Fibroblast of gingiva (primary cell): ENCODE measurements at places on chromosomes 6 and 20.

- DNase-seq = no peak
Observed at GRCh38 chr6:121135425-121135824, 198.9 kb downstream of the TBC1D32 start.

DNA sequence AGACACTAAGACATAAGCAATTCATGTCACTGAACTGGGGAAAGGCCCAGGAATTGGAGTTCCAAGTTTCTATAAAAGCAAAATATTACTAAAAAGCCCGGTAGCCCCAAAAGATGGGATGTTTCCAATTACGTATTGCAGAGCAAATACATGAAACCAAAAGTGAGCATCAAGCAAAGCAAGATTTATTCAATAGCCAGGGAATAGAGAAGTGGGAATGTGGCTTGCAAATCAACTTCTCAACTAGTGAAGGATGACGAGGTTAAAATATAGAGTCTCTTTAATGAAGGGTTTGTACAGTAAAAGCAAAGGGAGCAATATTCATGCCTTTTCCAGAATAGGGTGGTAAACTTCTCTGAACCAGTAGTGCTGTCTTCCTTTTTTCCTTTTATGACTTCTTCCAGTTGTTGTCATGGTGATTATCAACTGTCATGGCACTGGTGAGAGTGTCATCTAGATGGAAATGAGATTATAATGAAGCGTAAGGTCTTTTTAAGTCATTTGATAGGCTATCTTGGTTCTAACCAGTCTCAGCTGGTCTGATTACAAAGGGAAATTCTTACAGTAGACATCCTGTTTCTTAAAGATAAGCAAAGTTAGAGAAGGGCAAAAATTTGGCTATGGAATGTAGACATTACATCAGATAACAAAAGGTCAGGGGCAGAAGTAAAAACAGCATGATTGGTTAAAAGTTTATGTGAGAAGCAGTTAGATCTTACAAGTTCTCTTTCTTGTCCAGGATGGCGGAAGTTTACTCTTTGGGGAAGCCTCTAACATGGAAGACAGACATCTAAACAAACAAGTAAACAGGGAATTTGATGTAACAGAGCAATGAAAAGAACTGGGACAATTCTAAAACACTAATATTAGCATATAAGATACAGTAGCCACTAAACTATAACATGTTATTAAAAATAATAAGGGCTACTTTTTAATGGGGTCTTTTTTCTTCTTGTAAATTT, 96.9 kb downstream of the TBX18 start:
- DNase-seq = no peak

- DNase-seq = no peak
Observed at GRCh38 chr6:40555092-40555491, 32.1 kb downstream of the LRFN2 start.

DNA sequence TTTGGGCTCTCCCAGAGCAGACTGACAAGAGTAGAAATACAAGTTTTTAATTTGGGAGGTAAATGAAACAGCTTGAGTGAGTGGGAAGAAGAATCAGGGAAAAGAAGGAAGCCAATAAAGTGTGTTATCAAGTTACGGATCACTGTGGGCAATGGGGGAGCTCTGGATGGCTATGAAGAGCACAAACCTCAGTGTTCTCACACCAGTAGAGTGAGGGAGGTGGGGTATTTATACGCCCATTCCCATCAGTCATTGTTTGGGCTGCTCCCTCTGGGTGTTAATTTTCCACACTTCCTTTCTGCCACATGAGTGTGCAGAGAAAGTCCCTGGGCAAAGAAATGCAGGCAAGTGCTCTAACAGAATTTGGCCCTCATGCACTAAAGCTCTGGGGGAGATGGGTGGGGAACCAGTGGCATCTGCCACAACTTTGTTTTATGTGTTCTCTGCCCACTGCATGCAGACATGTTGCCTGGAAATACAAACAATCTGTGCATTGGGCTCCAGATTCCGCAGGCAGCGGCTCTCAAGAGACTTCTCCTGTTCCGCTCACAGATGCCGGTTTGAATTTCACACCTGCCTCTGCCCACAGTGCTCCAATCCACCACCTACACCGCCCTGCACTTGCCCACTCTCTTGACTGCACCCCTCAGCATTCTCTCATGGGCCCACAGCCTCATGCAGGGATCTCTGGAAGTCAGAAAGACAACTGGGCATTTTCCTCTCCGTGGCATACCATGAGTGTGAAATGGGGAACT, 211.1 kb upstream of the RNF24 start:
- no peak for DNase-seq
